ENCODE measurements at places on chromosomes 16 and 17. TPM values are rescaled to one million over a fixed set of nuclear protein-coding genes. Genes with fewer than 3 reads are reported as not detected.

NPIPA3 gene
- total RNA-seq = 6.9 TPM

TBC1D3E gene
- total RNA-seq = not detected

FOXF1 gene
- not detected for total RNA-seq

SCRN2 gene
- total RNA-seq = 46.7 TPM

DNA sequence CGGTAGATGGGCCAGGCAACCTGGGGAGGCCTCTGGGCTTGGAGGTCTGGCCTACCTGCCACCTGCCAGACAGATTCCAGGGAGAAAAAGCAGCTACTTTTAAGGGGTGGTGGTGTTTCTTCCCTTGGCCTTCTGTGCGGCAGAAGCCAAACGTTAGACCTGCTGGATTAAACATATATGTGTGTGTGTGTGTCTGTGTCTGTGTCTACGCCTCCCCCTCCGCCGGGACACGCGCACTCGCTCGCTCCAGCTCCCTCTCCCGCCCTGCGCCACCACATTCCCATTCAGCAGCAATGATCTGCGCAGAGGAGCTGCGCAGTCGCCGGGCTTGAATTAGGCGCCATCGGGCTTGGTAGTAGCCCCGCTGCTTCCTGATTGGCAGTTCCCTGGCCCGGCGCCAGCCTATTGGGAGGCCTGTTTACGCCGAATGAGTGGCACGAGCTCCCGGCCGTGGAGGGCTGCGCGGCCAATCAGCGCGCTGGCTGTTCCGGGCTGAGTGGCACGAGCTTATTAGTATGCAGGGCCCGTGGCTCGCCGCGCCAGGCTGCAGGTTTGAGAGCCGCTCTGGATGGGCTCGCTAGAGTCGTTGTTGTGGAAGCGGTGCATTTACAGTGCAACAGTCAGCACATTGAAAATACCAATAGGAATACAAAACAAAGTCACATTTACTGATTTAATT lies at the start of gene BAHCC1:
Gene BAHCC1 (plus strand): TSS at position 537 of the 679 bp plus-strand sequence. CDS start 4,283 bp downstream, outside the sequence.
- DNase-seq = peak; percentile 68

DNA sequence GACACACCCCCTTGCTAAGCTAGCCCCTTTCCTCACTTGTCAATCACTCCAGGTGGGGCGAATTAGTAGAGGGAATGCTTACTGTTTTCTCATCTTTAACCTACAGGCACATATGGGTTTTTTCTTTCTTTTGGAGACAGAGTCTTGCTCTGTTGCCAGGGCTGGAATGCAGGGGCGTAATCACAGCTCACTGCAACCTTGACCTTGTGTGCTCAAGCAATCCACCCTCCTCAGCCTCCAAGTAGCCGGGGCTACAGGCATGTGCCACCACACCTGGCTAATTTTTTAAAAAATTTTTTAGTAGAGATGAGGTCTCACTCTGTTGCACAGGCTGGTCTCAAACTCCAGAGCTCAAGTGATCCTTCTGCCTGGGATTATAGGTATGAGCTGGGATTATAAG lies 38.7 kb upstream of the RHBDL3 start:
- DNase-seq = no peak

DNA sequence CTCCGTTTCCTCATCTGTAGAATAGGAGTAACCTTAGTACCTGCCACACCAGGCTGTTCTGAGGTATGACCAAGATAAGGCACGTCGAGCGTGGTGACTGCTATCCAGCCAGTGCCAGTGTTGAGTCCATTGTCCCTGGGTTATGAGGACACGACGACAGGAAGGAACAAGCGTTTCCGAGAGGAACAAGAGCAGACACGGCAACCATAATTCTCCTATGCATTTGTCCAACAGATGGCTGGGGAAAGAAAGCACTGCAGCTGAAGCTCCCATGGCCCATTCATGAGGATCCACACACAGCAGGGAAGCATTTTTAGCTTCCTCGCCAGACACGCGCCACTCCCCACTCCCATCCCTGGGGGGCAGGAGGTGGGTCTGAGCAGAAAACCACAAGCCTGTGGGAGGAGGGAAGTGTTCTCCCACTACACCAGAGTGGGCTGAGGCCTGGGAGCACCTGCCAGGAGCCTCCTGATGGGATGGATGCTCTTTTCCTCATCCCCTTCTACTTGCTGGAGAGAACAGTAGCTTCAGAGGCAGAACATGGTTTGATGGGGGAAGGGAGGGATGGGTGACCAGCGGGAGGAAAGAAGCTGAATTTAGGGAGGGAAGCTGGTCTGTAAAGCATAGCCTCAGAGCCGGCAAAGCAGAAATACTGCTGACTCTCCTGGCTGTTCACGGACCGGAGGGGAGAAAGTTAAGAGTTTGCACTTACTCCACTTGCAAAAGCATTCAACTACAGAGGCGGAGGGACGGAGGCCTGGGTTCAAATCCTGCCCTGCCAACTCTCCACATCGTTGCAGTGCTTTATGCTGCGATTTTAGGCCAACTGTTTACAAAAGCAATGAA lies 2.7 kb downstream of the COTL1 start:
- no peak for DNase-seq

DNA sequence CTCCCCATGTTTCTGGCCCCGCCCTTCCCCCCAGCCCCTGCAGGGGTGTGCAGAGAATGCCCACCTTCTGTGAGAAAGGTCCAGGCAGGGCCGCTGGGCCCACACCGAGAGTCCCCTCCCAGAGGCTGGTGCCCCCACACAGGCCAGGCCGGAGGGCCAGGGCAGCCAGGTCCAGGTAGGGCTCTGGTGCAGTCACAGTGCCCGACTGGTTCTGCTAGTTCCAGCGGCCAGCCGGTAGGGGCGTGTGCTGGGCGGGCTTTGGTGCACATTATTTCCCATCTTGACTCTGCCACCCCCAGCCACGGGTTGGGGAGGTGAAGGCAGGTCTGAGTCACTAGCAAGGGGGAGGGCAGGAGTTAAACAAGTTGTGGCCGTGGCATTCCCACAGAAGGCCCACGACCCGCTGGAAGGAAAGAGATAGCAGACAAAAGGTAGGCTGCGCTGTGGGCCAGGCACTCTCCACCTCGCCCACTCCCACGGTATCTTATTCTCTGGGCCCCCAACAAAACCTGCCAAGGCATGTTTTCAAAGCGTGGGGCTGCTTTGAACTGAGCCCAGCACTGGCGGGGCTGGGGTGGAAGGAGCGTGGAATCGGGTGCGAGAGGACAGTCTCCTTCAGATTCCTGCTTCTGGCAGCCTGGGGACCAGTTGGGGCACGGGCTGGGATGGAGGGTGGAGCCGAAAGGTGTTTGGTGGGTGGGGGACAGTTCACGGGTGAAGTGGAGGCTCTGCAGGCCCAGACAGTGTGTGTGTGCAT lies 1.9 kb downstream of the EPN3 start:
- DNase-seq = no peak

DNA sequence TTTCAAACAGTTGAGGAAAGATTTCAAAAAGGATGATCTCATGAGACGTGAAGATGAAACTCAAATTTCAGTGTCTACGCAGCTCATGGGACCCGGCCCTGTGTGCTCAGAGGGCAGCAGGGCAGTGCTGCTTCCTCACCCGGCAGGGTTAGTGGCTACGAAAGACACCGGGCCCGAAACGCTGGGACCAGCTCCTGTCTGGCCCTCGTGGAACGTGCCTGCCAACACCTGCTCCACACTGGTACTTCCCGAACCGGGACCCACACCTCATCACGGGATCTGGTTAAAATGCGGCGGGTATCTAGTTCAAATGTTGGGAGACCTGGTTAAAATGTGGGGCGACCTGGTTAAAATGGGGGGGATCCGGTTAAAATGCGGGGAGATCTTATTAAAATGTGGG lies 18.7 kb downstream of the DNASE1 start:
- DNase-seq = no peak

DNA sequence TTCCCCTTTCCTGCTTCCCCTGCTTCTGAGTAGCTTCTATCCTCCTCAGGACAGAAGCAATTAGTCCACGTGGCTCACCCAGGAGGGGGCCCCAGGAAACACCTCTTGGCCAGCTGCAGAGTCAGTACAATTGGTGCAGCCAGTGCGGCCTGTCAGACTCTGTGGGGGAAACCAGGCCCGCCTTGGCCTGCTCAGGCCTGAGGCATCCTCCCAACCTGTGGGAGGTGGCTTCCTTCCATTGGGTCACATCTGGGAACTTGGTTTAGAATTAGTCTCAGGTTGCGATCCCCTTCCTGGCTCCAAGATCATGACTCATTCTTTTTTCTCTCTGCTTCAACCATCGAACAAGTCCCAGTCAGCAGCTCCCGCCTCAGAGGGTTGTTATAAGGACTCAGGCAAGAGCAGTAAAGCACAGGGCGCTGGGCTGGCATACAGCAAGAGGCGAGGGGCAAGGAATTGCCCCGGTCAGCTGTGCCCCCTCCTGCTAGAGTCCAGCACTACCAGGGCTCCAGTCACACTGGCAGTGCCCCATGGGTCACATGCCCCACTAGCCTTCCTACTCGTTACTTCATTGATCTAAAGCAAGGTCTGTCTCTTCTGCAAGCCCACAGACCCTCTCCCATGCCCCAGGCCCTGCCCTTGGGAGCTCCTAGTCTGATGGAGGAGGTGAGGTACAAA lies 8.1 kb upstream of the EPX start:
- no peak for DNase-seq

DNA sequence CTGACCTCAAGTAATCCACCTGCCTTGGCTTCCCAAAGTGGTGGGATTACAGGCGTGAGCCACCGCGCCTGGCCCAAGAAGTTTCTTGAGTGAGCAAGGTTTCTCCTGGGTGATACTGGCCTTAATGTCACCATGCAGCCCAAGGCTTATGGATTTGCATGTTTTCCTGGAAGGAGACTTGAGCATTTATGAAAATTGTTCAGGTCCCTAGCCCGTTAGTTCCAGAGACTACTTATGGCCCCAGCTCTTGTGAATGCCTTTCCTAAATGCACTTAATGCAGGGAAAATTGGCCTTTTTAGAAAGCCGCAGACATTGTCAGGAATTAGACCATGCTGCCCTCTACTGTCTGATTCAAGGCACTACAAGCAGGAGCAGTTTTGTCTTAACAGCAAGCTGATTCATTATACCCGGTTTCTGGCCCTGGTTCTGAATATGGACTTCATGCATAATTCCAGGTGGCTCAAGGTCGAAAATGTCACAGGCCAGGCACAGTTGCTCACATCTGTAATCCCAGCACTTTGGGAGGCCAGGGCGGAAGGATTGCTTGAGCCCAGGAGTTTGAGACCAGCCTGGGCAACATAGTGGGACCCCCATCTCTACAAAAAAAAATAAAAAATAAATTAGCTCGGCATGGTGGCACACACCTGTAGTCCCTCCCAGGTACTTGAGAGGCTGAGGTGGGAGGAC lies 91.3 kb downstream of the SNX29 start:
- DNase-seq = peak; percentile 60

DNA sequence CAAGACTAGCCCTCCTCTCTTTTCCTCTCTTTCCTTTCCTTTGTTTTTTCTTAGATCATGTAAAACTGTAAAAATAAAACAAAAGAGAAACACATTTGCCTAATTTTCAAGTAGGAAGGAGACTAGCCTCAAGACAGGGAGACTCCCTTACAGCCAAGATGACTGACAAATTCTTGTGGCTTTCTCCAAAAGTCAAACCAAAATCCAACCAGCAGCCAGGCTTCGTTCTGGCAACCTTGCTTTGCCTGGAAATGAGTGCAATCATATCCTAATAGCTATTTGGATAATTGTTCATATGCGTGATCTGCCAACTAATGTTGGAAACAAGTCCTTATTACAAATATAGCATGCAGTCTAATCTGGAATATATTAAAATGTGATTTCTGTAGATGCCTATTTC lies 868.9 kb upstream of the SOX9 start:
- no peak for DNase-seq
